ENCODE measurements at places on chromosomes 2 and 18.

- no peak for DNase-seq
Measured at GRCh38 chr2:71064110-71064611, 4.3 kb upstream of the NAGK start.

DNA sequence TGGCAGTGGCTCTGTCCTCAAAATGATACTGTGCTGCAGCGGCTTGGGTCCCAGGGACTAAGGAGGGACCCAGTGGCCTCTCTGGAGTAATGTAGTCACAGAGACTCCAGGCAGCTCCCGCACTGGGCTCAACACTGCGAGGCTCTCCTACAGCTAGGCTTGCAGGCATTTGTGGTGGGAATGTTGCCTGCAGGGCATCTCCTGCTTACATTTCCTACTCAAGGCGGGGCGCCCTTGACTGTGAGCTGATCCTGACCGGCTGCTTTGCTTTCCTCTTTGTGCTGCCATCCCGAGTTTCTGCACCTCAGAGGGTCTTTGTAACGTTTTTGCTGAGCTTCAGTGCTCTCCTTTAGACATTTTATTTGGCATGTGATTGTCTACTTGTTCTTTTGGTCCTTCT, 177.4 kb upstream of the FN1 start:
- DNase-seq: no peak

- no peak for DNase-seq
Measured at GRCh38 chr2:191113761-191114160, 37.0 kb downstream of the STAT4 start.

DNA sequence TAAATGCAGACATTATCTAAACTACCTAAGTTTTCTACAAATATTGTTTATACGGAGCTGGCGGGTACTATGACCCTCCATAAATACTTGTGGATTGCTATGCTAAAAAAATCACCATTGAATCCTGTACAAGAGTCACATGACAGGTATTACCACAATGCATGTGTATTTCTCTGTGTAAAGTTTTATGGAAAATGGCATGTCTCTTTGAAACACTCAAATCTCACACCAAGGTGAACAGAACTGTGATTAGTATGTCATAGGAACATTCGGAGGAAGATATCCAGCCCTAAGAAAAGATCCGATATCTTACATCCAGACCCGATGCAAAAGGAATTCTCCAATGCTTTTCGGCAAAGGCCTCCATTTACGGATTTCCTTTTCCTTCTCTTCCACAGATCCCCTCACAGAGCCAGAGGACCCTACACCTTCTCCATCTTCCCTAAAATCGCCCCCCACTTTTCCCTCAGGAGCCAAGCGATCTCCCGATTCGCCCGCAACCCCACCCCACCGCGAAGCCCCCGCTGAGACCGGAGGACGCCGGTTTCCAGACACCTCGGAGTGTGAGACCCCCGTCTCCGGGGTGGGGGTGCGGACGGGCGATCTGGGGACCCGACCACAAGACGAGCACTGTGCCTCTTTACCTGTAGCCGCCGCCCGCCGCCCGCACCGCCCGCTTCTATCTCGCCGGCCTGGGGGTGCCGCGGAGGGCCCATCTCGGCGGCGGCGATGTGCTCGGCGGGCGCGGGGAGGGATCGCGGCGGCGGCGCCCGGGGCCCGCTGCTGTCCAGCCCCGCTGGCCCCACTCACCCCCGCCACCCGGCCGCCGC, 1.2 kb downstream of the SAP130 start:
- DNase-seq: no peak

DNA sequence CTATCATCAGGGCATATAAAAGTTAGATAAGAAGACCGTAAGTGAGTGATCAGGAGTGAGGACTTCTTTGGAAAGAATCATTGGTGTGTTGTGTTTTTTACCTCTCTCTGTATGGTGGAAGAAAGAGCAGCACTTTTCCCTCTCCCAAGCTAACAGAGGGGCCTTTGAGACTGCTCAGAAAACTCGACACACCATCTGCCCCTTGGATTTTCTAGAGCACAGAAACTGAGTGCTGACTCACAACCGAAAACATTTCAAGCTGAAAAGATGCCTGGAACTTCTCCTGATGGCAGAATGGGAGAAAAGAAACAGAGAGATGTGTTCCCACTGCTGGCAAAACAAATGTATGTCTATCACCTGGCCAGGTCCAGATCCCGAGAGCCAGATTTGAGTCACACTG, 156.6 kb downstream of the DNAH7 start:
- no peak for DNase-seq

Measured in stimulated activated CD4-positive, alpha-beta T cell treated with anti-CD3 and anti-CD28 coated beads, TNF-alpha, amount 100 ng/mL, for 48 hours (primary cell).